Fibroblast of villous mesenchyme (primary cell): ENCODE measurements at places on chromosomes 13 and 19. TPM values are rescaled to one million over a fixed set of nuclear protein-coding genes. Genes with fewer than 3 reads are reported as not detected.

- DNase-seq: no peak
Observed at GRCh38 chr13:107587681-107588080, 627.7 kb downstream of the LIG4 start.

The SGTA gene
- 44.5 and 50.9 TPM in 2 replicates for total RNA-seq

The LGI4 gene
- not detected in 2 replicates for total RNA-seq

DNA sequence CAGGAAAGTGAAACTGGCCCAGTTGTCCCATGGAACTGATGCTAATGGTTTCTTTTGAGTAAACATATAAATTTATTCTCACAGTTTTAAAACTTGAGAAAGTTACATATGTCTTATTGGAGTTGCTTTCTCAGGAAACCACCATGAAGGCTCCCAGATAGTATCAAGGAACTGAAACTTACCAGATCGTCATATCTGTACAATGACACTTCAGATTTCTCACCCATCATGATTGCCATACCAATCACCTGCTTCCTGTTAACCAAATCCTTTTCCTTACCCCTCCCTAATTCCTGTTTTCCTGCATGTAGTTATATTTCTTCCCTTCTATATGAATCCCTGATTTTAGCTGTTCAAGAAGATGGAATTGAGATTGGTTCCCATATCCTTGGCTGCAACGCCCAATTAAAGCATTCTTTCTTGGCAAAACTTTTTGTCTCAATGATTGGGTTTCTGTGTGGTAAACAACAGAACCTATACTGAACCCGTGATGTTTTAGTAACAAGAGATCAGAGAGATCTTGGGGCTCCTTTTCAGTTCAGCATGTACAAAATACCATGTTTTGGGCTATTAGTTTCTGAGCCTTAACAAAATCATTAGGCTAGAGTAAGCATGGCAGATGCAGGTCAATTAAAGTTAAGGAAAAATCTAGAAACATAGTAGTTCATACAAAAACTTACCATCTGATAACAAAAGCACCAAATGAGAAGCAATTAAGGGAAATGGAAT is 781.3 kb upstream of the MIR17HG start:
- DNase-seq: no peak

- DNase-seq: no peak
Observed at GRCh38 chr13:91621161-91621560, 222.7 kb downstream of the GPC5 start.

DNA sequence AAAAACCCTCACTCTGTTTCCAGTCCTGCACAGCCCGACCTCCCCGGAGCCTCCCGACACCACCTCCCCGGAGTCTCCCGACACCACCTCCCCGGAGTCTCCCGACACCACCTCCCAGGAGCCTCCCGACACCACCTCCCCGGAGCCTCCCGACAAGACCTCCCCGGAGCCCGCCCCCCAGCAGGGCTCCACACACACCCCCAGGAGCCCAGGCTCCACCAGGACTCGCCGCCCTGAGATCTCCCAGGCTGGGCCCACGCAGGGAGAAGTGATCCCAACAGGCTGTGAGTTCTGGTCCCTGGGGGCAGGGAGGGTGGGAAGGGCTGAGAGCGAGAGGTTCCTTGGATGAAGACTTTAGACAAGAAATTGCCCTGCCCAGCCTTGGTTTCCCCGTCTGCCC is 5.4 kb downstream of the MADCAM1 start:
- DNase-seq: no peak

- DNase-seq: no peak
Observed at GRCh38 chr19:36685835-36686234, 1.6 kb upstream of the ZNF567 start.

The MBD3L1 gene
- not detected in 2 replicates for total RNA-seq
